ENCODE measurements at places on chromosomes 13 and 19. TPM values are rescaled to one million over a fixed set of nuclear protein-coding genes. Genes with fewer than 3 reads are reported as not detected.

The LCP1 gene
- 0.07 TPM for polyA plus RNA-seq

The GFY gene
- 0.16 TPM for polyA plus RNA-seq

The GPR183 gene
- not detected for polyA plus RNA-seq

The SLAIN1 gene
- polyA plus RNA-seq = 0.43 TPM

The SCEL gene
- 0.17 TPM for polyA plus RNA-seq

The FGF9 gene
- not detected for polyA plus RNA-seq

The FARSA gene
- 57.4 TPM for polyA plus RNA-seq

The GARIN5A gene
- 2.5 TPM for polyA plus RNA-seq

The C19orf73 gene
- 1.7 TPM for polyA plus RNA-seq

The C19orf85 gene
- polyA plus RNA-seq = not detected

The LAIR1 gene
- polyA plus RNA-seq = not detected

The TSHZ3 gene
- polyA plus RNA-seq = 2.0 TPM

The ZNF98 gene
- polyA plus RNA-seq = not detected

DNA sequence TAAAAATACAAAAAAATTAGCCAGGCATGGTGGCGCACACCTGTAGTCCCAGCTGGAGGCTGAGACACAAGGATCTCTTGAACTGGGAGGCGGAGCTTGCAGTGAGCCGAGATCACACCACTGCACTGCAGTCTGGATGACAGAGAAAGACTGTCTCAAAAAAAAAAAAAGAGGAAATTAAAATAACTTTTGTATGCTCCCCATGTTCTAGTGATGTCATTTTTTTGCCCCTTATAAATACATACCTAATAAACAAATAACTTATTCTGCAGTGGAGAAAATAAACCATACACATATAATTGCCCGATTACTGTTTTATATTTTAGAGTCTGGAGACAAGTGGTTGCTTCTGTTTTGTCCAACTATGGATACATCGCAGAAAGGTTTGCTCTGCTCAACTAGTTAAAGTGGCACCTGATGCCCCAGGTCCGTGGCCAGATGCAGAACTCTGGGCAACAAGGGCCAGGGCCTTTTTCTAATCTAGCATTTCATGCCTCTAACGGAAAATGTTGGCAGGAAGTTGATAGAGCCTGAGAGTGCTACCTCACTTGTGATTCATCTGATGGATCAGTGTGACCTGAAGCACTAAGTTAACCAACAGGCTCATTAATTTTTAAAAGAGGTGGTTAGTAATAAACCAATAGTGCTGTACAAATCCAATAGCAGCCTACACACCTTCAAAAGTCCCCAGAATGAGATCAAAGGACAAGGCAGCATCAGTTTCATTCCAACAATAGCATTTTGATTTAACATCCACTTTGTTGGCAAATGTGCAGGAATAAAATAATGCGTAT lies 18.8 kb downstream of the UBE2L5 start:
- no peak for DNase-seq

DNA sequence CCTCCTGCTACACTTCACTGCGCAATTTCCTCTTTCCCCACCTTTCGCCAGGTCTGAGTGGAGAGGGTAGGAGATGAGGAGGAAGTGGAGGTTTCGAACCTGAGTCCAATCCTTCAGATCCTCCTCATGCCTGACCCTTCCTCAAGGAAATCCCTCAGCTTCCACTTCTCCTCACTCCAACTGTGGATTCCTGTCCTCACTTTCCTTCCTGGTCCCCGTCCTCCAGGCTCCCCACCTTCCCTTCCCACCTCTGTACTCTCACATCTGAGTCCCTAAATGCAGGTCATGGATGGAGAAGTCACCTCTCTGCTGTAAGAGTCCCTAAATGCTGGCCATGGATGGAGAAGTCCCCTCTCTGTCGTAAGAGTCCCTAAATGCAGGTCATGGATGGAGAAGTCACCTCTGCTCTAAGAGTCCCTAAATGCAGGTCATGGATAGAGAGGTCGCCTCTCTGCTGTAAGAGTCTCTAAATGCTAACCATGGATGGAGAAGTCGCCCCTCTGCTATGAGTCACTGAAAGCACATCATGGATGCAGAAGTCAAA lies 3.1 kb downstream of the TMEM86B start:
- no peak for DNase-seq

- no peak for DNase-seq
Measured at GRCh38 chr13:28485996-28486543, 8.9 kb downstream of the FLT1 start.

DNA sequence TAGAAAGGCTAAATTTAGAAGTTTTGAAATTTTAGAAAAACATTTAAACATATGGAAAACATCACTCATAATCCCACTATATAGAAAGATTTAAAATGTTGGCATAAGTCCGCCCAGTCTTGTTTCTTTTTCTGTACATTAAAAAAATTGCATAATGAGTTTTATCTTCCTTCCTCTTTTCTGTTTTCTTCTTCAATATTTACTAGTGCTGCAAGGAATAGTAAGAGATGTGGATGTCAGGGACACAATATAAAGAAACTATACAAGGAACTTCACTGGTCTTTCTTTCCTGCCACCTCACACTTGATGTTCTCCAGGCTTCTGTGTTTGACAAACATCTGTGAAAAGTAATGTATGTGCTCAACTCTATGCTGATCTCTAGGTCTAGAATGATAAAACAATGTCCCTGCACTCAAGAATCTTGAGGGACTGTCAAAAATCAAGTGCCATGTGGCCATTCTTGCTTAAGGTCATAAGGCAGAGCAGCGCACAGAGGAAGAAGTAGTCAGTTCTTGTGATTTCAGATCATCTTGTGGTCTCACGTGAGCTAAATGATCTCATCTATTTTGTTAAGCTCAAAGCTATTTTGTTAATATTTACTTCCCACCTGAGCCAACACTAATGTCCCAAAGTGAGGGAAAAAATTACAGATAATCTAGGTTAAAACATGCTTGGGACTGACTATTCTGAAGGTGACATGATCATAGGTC lies 186.9 kb upstream of the OBI1 start:
- DNase-seq = no peak

DNA sequence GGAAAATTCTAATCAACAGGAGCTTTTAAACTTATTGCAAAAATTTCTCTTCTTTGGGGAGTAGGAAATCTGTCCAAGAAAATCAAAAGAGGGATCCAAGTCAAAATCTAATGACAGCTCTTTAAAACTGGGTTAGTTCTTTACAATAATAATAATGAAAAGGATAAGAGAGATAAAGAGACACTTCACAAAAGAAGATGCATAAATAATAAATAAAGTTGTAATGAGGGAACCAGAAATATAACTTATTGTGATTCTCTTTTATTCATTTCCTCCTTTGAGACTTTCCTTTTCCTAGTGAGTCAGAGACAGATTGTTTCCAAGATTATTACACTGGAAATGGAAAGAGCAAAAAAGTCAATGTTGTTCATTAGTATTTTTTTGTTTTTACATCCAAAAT lies 1029.3 kb downstream of the PCDH17 start:
- DNase-seq = no peak

GRCh38 chr13:89897681-89898080 lies 1449.8 kb upstream of the MIR17HG start:
- DNase-seq = no peak

- no peak for DNase-seq
Measured at GRCh38 chr19:40687525-40688016, 2.9 kb downstream of the NUMBL start.

- DNase-seq = no peak
Measured at GRCh38 chr19:11295665-11296245, at the start of gene TSPAN16. Gene TSPAN16 (plus strand): TSS chr19:11296160. CDS start chr19:11296298, 138 bp downstream.

DNA sequence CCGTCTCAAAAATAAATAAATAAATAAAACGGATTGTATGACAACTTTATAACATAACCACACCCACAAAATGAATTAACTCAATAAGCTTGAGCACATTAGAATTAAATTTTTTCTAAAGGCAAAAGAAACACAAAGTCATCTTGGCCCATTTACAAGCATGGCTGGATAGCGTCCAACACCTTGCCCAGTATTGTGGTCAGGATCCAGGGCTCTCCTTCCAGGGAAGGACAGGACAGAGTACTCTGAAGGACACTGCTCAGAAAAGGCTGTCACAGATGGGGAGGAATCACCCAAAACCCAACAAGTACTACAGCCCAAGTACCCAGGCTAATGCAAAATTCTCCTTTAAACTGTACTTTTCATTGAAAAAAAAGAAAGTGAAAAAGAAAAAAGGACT lies 27.1 kb downstream of the SUGP2 start:
- no peak for DNase-seq

GRCh38 chr19:41386442-41386841 lies 10.1 kb downstream of the TMEM91 start:
- DNase-seq = no peak

DNA sequence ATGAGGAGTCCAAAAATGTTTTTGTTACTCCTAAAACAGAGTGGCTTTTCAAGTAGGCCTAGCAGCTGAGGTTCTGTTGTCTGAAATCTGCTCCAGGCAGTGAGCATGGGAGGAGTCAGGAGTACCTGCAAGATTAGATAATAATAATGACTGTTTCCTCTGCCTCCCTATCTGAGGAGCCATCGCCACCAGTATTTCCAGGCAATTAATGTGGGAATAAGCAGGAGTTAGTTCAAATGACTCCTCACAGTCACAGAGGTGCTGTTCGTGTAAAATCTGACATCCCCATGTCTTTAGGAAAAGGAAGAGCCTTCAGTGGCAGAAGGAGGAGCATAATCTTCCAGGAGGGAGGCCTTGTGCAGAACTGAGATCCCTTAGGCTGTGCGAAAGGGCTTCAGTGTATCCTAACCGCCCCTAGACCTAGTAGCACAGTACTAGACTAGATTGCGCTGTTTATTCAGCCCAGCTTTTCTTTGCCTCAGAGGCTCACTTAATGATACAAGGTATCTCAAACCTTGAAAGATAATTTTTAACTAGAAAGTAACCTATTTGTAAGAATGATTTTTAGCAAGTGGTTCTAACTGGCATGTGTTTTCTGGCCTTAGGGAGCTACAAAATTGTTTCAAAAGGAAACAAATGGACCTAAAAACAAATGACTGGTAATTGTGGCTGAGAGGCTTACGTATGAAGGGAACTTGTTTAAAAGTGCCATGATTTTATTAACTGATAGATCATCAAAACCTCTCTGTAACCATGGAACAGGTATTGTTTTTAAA lies 49.0 kb downstream of the FREM2 start:
- no peak for DNase-seq

DNA sequence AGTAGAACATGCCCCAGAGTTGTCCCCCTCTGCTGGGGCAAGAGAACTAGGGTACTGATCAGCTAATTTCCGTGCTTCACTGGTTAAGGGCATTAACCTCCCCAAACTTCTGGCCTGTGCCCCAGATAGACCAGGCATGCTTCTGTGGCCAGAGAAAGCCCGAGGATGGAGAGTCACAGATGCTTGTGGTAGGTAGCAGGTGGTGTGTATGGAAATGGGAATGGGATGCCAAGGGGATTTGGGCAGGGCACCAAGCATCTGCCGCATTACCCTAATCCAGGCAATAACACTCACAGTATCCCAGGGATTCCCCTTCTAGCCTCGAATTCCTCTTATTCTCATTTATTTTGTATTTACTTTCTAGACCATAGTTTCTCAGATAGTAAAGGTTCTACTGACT lies 124.8 kb upstream of the KLF12 start:
- no peak for DNase-seq

- no peak for DNase-seq
Measured at GRCh38 chr13:33249066-33249465, 36.5 kb downstream of the STARD13 start.

DNA sequence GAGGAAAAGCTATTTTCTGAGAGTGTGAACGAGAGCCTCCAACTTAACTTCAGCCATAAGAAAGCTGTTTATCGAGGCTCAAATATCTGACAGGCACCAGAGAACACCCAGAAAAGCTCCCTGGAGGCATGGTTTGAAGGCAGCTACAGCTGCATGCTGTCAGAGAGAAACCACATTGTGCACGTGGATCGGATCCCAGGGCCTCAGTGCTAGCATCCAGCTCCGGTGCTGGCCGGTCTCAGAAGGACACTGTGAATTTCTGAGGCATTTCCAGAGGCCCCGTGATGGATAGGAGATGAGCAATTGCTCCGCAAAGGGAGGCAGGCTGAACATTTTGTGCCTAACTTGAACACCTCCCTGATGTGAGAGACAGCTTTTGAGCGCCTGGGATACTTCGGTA lies 315.7 kb downstream of the FGF9 start:
- DNase-seq = no peak

GRCh38 chr19:44308011-44308410 lies 3.2 kb upstream of the ZNF235 start:
- no peak for DNase-seq

DNA sequence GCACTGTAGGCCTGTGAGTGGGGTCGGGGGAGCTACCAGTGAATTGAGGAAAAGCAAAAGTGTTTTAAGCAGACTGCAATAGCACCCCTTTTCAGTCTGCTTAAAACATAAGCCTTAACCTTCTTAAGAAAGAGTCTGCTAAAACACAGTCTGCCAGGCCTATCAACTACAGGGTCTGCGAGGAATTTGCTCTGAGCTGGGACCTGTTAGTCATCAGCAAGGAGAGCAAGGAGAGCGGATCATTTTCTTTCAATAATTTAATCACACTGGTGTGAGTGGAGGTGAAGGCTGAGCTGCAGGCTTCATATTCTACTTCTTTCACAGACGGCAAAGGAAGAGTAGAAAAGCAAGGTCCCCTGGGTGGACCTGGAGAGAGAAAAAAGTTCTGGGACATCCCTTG lies 342.7 kb downstream of the ENOX1 start:
- no peak for DNase-seq

DNA sequence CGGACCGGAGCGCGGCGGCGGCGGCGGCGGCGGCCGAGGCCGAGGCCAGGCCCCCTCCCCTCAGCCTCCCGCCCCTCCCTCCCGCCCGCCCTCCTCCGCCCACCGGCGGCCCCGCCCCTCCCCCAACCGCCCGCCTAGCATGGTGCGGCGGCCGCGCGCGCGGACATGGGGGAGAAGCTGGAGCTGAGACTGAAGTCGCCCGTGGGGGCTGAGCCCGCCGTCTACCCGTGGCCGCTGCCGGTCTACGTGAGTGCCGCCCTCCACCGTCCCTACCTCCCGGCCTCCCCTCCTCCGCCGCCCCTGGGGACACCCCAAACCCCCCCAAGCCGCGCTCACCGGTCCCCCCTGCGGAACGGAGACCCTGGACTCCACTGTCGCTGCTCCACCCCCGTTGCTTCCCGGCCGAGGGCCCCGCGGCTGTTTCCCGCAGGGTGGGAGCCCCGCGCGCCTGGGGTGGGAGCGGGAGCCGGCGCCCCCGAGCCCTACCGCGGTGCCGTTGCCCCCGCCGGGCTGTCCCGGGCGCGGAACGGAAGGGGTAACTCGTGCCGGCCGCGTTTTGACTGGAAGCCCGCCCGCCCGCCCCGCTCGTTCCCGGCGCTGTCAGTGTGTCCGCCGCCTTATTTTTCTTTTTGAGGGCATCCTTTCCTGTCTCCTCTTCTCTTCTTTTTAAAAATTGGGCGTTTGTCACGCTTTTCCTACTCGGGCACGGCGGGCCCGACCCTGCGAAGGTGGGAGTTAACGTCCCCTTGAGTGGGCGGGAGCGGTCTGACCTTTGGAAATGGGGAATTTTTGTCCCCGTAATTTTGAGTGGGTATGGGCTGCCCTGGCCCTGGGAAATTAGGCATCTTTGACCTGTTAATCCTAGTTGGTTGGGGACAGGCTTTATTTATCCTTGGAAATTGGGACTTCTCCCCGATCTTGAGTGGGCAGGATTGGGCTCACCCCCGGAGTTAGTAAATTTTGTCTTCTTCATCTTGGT lies 576 bp downstream of the DOT1L start:
- DNase-seq = no peak
